Mammary microvascular endothelial cell (primary cell): ENCODE measurements at places on chromosomes 7 and 10. TPM values are rescaled to one million over a fixed set of nuclear protein-coding genes. Genes with fewer than 3 reads are reported as not detected.

Gene BTBD16
- not detected in 2 replicates for total RNA-seq

Gene GHRHR
- total RNA-seq: not detected in 2 replicates

Gene RGS10
- 60.9 and 61.0 TPM in 2 replicates for total RNA-seq

Gene CXCL12
- total RNA-seq: 16.2 and 19.4 TPM in 2 replicates

Gene C10orf105
- total RNA-seq: not detected in 2 replicates

Gene PHKG1
- not detected in 2 replicates for total RNA-seq

Gene PAPOLB
- not detected in 2 replicates for total RNA-seq

Gene C7orf33
- not detected in 2 replicates for total RNA-seq

Gene NKX6-2
- not detected in 2 replicates for total RNA-seq

Gene DLG5
- 2.8 and 3.9 TPM in 2 replicates for total RNA-seq

Gene CPEB3
- total RNA-seq: 0.73 and 1.0 TPM in 2 replicates

Gene VGF
- total RNA-seq: 0.07 and 0.20 TPM in 2 replicates

Gene ANKRD1
- 749 and 785 TPM in 2 replicates for total RNA-seq

Gene BAMBI
- total RNA-seq: 1.1 and 1.6 TPM in 2 replicates

Gene C10orf53
- total RNA-seq: not detected in 2 replicates

Gene ZNF485
- 1.1 and 2.1 TPM in 2 replicates for total RNA-seq

Gene ASIC3
- total RNA-seq: not detected in 2 replicates

Gene CFAP43
- total RNA-seq: 0.15 TPM in 1 of 2 replicates, not detected in the other

Gene TMEM178B
- total RNA-seq: not detected in 2 replicates

Gene STYXL1
- 63.4 and 68.1 TPM in 2 replicates for total RNA-seq

Gene TUBGCP2
- total RNA-seq: 37.1 and 39.6 TPM in 2 replicates

Gene MBL2
- total RNA-seq: not detected in 2 replicates

Gene HYAL4
- total RNA-seq: 0.49 TPM in 1 of 2 replicates, not detected in the other

Gene EBF3
- 11.9 and 13.4 TPM in 2 replicates for total RNA-seq

Gene ZPBP
- total RNA-seq: not detected in 2 replicates

Gene POLR3A
- 16.8 and 17.5 TPM in 2 replicates for total RNA-seq

Gene IKZF1
- not detected in 2 replicates for total RNA-seq

Gene SPDYE5
- not detected in 2 replicates for total RNA-seq

Gene RBM48
- 6.5 and 6.8 TPM in 2 replicates for total RNA-seq

Gene SMO
- 8.5 and 9.1 TPM in 2 replicates for total RNA-seq

Gene THSD7A
- 2.8 and 4.0 TPM in 2 replicates for total RNA-seq

Gene ZNF425
- 0.40 and 0.74 TPM in 2 replicates for total RNA-seq
